ENCODE measurements at places on chromosomes 1 and 21.

- DNase-seq: no peak
These were observed 19.4 kb upstream of the CADM3 start for GRCh38 chr1:159152031-159152430.

DNA sequence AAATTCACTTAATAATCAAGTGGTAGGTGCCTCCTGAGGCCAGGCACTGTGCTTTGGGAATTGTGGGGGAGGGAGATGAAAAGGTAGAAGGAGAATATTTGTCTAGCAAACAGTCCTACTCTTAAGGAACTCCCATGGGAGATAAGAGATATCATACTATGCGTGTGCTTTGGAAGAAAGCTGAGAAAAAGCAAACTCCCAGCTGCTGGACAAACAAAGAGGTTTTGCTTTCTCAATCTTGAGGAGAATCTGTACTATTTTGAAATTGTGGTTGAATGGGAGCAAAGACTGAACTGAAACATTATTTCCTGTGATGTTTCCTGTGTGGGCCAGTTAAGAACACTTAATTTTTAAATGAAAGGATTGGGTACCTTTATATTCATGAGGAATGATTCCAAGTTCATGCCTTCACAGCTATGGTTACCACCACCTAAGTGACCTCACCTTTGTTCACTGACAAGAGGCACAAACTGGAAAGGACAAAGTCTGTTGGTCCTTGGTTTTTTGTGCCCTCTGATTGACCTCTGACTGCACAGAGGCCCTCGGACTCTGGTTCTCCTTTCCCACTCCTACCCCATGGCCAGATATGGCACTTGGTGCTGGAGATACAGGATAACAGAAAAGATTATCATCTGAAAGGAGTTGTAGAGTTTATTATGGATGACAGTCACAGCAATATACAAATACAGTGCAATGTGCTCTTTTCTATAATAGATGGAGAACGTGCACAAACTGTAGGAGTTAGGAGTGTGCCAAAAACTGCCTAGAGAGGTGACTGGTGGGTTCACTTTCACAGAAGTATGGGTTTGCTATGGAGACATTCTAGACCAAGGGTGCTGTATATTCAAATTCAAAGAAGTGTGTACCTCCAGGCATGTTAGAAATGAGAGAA lies 1.6 kb downstream of the CD53 start:
- peak; percentile 73 for DNase-seq

GRCh38 chr21:46427516-46427915 lies 31.2 kb upstream of the DIP2A start:
- DNase-seq: no peak

DNA sequence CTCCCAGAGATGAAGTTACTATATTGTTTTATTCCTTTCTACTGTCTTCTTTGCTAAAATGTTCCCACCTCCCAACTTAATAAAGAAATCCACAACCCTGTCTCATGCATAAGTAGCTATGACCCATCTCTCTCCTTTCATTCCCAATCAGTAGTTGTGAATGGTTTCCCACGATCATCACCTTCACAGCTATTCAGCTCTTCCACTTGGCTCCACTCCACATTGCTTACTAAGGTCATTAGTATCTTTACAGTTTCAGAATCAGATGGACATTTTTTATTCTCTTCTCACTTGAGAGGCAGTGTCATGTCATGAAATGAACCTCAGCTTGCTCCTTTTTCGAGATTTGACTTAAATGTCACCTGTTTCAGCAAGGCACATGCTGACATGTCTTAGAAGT lies 47.1 kb upstream of the COG2 start:
- no peak for DNase-seq

DNA sequence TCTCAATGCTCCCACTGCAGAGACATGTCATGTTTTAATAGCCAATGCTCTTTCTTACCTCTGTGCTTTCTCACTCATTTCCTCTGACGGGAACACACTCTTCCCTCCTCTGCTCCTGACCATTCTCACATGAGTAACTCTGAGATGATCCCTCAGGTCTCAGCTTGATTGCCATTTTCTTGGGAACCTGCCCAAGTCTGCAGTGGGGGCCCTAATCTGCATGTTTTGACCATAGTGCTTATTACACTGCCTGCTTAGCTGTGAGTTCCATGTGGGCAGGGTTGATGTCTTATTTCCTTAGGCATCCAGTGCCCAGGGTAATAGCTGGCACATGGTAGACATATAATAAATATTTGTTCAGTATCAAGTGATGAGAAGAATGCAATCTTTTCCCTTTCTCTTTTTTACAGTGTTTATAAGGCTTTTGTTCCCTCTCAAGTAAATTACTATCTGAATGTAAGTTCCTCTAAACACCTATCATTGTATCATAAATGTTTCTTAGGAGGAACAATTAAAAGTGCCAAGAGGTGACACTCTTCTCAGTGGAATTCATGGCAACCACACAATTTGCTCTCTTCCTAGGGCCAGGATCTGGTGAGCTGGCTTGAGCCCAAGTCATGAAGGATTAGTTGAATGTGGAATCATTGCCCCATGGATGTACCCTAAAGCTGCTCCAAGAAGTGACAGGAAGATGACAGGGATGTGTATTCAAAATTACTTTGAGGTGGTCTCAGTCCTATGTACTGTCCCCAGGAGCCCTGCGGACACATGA lies 485.4 kb upstream of the USP24 start:
- no peak for DNase-seq

Data from KBM-7 (cell line).